GM23248 (cell line): ENCODE measurements at places on chromosomes 13 and 19. TPM values are rescaled to one million over a fixed set of nuclear protein-coding genes. Genes with fewer than 3 reads are reported as not detected.

- DNase-seq = no peak
Observed at GRCh38 chr19:15374796-15375440, 4.7 kb downstream of the AKAP8 start.

GRCh38 chr19:30387311-30388115 lies 15.3 kb downstream of the ZNF536 start:
- DNase-seq = no peak

GRCh38 chr19:11673608-11674041 lies 65.1 kb downstream of the ZNF823 start:
- DNase-seq = peak; percentile 90

Gene ZNF667
- 8.4 and 9.2 TPM in 2 replicates for polyA plus RNA-seq
